Memory B cell (primary cell): ENCODE measurements at places on chromosomes 16 and 17.

GRCh38 chr17:69047368-69048263 is 13.1 kb downstream of the ABCA9 start:
- no peak for DNase-seq

- no peak for DNase-seq
Measured at GRCh38 chr16:57223057-57223456, 22.0 kb upstream of the ARL2BP start.

DNA sequence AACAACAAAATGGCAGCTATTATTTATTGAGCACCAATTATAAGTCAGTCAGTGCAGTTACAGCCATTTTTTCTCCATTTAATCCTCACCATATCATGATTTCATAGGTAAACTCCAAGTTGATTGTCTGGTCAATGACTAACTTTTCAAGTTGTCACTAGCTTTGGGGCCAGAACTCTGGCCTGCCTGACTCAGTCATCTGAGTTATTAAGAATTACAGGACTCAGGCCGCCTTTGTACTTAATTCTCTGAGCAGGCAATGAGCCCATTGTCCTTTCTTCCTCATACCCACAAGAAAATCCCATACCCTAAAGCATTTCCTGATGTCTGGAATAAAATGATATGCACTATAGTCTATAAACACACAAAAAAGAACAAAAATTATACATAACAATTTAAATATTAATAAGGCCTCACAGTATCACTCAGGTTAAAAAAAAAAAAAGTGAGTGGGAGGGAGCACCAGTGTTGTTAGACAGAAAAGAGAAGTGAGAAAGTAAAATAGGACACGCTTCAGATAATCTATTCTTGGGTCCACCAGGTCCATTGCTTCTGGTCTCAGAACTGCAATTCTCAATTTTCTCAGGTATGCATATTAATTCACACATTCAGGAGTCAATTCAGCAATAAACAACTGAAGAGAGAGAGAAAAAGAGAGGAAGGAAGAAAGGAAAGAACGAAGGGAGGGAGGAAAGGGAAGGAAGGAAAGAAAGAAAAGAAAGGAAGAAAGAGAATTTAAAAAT is 70.2 kb downstream of the SPAG9 start:
- DNase-seq: peak; percentile 46

DNA sequence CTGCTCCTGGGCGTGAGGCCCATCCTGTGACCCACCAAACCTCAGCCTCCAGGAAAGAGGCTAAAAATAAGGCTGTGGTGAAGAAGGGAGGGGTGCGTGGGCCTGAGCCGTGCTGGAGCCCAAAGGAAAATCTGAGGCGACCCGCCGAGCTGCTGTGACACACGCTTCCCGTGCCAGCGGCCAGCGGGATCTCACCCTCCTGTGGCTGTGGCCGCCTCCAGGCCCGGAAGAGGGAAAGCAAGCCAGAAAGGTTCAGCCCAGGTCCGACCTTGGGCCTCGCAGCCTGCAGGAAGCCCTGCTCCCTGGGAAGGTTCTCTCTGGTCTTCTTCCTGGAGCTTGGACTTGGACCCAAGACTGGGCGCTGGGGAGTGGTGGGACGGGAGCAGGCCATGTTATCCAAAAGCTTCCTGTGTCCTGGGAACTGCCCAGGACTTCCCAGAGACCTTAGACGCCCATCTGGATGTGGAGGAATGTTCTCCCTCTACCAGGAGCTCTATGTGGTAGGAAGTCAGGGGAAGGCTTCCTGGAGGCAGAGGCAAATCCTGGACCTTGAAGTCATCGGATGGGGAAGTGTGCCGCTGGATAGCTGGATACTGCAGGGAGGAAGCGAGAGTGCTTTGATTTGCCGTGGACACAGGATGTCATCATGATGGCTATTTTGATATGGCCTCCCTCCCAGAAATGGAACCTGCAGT is 11.4 kb downstream of the SPNS2 start:
- no peak for DNase-seq

- no peak for DNase-seq
Measured at GRCh38 chr17:17897442-17897841, 60.7 kb upstream of the SREBF1 start.

DNA sequence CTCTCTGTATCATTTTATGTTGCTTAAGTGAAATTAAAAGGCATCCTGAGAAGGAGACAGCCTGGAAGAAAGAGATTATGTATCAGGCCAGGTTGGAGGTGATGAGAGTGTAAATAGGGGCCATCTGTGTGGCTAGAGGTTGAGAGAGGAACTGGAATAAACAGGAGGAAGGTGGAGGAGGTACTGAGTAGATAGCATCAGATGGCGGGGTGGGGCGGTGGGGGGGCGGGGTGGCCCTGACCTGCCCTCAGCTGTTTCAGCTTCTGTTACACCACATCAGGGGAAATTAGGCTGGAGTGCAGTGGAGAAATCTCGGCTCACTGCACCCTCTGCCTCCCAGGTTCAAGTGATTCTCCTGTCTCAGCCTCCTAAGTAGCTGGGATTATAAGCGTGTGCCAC is 6.9 kb upstream of the KCNG4 start:
- DNase-seq: no peak

- no peak for DNase-seq
Measured at GRCh38 chr17:71011391-71011790, 842.1 kb downstream of the KCNJ2 start.

- DNase-seq: no peak
Measured at GRCh38 chr17:41659427-41660212, 29.1 kb upstream of the EIF1 start.

GRCh38 chr16:27315333-27316037 is 1.7 kb downstream of the IL4R start:
- no peak for DNase-seq

DNA sequence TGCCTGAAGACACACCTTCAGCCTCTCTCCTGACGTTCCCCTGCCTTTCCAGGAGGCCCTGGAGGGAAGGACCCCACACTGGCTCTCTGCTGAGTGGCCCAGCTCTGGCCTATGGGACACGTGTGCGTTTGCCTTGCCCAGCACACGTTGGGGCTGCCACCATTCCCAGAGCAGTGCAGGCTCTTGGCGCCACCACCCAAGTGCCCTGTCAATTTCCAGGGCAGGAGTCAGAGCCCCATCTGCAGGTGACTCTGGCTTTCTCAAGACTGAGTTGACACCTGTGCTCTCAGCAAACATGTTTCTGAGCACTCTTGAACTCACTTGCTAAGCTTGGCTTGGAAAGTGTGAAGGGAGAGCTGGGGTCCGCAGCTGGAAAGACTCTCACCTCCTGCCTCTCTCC is 4.7 kb upstream of the IRF8 start:
- DNase-seq: no peak

- DNase-seq: no peak
Measured at GRCh38 chr17:52030052-52030451, 128.5 kb downstream of the CA10 start.

DNA sequence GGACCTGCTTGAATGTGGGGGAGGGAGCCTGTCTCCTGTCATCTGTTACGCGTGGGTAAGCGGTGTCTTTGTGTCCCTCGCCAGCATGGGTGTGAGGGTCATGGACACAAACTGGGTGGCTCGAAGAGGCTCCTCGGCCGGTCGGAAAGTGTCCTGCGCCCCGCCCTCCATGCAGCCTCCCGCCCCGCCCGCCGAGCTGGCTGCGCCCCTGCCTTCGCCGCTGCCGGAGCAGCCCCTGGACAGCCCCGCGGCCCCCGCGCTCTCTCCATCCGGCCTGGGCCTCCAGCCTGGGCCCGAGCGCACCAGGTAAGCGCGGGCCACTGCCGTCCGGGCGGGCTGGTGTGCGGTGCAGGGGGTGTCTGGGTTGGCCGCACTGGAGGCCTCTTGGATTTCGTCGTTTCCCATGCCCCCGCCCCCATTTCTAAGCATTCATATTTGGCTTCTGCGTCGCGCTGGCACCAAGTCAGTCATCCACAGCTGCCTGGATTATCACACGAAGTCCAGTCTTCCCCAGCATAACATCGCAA is 43.8 kb downstream of the ELAC2 start:
- DNase-seq: no peak

GRCh38 chr17:65131946-65132345 is 5.2 kb upstream of the RGS9 start:
- DNase-seq: no peak

- no peak for DNase-seq
Measured at GRCh38 chr17:10775058-10775457, 28.8 kb downstream of the TMEM238L start.

DNA sequence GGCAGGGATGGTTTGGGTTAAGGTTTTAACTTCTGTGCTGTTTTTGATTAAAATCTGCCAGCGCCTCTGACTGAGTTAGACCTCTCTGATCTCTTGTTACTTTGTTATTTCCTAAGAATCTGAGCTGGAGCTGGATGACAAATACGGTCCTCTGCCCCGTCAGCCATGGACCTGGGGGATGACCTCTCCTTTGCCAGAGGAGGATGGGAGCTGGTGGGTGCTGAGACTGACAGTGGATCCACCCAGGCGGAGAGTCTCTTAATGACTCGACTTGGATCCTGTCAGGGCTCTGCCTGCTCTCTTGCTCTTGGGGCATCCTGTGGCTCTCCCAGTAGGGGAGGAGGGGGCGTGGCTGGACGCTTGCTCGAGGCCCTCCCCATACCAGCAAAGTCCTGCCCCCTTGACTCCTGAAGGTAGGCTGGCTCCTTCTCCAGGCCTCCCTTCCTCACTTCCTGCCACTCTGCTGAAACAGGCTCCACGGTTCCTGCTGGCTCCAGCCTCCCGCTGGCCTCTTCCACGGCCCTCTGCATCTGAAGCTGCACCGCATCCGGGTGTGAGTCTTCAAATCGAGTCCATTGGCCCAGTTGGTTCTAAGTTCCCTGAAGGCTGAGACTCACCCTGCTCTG is 24.8 kb upstream of the MAP3K14 start:
- DNase-seq: no peak

DNA sequence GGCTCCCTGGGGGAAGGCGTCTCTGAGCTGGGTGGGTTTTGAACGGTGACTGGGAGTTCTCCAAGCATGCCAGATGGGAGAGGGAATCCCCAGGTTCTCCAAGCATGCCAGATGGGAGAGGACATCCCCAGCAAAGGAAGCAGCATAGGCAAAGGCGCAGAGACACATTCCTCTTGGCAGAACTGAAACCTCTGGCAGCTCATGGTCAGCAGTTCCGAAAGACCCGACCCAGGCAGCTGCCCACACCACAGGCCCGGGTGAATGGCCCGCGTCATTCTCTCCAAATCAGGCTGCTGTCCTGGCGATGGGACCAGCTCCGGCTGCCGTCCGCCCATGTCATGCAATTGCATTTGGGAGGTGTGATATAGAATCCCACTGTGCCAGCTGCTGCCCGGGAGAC is 8.0 kb downstream of the ZNF469 start:
- no peak for DNase-seq

DNA sequence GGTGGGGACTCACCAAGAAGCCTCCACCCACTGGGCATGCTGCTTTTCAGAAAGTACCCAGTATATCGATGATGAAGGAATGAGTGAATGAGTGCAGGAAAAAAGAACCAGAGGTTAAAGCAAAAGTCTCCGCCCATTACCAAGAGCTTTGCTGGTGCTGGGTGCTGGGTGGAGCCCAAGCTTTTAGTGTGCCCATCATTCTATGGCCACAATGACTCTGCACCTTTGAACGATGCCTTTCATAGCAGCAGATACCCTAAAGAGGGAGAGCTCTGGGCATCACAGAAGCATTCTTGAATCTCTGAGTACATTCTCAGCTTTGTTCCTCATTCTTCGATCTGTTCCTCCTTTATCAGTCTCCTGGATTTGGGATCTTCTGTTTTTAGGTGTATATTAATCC is 450.7 kb upstream of the CCL2 start:
- no peak for DNase-seq

DNA sequence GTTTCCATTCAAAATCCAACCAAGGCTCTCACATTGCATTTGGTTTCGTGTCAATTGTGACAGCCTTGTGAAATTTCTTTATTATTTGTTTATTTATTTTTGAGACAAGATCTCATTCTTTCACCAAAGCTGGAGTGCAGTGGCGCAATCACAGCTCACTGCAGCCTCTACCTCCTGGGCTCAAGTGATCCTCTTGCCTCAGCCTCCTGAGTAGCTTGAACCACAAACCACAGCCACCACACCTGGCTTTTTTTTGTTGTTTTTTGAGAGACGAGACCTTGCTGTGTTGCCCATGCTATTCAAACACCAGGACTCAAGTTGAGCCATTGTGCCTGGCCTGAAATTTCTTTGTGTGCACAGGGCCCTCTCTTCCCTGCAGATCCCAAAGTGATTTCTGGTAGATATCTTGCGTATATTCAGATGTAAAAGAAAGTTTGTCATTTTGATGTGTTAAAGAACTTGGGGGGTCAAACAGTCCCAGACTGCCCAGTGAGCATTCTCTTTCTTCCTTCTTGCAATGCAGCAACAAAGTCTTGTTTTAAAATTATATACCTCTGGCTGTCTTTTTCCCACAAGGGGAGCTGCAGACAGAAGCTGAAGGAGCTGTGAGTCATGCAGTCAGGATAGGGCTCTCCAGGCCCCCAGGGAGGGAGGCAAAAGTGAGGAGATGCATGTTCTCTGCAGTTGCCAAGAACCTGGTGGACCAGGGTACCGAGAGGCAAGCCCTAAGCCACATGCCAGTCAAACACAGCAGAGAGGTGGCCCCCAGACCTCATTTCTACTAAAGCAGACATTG is 15.5 kb upstream of the USP22 start:
- no peak for DNase-seq

- no peak for DNase-seq
Measured at GRCh38 chr17:63029541-63029940, 63.5 kb downstream of the TANC2 start.

DNA sequence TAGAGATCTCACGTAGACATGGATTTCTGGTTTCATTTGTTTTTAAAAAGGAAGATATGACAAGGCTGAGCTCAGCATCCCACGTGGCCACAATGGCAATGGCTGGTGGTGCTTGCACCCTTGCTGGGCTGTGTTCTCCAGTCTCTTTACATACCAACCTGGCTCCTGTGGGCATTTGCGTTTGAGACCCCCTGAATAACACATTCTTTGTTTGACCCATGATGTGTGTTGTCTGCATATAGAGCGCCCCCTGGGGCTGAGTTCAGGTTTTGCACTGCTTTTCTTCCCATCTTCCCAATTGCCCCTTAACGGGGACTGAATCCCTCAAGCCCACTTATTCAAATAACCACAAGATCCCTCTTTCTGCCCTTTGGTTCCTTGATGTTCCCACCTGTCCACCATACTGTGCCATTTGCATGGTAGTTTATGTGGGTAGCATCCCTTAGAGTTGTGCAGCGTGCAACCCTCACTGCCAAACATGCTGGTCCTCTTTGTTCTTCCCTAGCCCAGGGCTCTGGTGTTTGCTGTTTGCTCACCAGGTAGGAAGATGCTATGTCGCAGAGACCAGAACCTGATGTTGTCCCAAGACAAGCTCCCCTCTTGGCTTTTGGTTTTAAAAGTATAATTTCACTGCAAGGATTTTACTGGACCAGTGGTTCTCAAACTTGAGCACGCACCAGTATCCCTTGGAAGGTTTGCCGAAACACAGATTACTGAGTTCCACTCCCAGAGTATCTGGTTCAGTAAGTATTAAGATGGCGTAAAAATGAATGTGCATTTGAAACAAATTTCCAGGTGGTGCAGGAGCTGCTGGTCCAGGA is 38.5 kb upstream of the NKD1 start:
- DNase-seq: no peak

- DNase-seq: no peak
Measured at GRCh38 chr16:787321-787966, 737 bp downstream of the RPUSD1 start.

GRCh38 chr17:49223517-49224197 is 6.9 kb downstream of the PHOSPHO1 start:
- peak; percentile 60 for DNase-seq
